Stimulated activated CD4-positive, alpha-beta T cell treated with anti-CD3 and anti-CD28 coated beads, Interleukin-1b, Interleukin-23, amount 100 ng/mL, for 24 hours (primary cell): ENCODE measurements at places on chromosomes 2 and 18.

DNA sequence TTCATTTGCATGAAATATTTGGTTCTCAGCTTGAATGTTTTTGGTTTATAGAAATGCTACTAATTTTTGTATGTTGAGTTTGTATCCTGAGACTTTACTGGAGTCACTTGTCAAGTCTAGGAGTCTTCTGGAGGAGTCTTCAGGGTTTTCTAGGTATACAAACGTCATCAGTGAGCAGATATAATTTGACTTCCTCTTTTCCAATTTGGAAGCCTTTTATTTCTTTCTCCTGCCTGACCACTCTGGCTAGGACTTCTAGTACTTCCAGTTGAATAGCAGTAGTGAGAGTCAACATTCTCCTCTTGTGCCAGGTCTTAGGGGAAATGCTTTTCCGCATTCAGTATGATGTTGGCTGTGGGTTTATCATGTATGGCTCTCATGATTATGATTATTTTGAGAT lies 55.4 kb upstream of the THUMPD2 start:
- no peak for DNase-seq

GRCh38 chr2:6924101-6924923 lies 7.1 kb downstream of the RNF144A start:
- no peak for DNase-seq

GRCh38 chr2:68715353-68716041 lies 19.1 kb upstream of the ARHGAP25 start:
- no peak for DNase-seq

DNA sequence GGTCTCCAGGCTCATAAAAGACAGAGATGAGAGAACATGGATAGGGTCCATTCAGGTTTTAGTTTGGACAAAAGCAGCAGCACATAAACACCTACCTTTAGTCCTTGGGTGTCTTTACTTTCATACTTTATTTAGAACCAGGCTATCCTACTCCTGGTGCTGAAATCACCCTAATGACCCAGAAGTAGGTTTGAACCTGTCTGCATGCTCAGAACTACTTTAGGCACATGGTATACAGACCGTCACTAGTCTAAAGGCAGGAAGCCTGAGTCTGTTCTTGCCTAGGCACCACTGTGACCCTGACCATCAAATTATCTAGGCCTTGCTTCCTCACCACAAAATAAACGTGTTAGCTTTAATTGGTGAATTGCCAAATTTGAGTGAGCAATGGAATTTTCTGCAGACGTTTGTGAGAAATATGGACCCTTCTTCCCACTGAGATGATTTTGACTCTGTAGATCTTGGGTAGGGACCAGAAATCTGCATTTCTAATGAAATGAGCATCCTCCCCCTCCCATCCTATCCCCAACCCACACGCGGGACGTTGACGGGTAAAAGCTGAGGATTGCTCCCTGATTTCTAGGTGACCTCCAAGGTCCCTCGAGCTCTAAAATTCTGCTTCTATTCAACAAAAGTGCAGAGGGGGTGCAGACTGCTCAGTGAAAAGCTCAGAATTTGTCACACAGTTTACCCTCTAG lies 75.1 kb downstream of the PLEKHM3 start:
- DNase-seq, result no peak

GRCh38 chr18:75339936-75340605 lies 87.4 kb downstream of the SMIM21 start:
- no peak for DNase-seq

GRCh38 chr18:46946656-46947282 lies 29.4 kb downstream of the KATNAL2 start:
- DNase-seq, result no peak

- no peak for DNase-seq
These were observed 849 bp downstream of the AQP4 start for GRCh38 chr18:26864658-26865057.

DNA sequence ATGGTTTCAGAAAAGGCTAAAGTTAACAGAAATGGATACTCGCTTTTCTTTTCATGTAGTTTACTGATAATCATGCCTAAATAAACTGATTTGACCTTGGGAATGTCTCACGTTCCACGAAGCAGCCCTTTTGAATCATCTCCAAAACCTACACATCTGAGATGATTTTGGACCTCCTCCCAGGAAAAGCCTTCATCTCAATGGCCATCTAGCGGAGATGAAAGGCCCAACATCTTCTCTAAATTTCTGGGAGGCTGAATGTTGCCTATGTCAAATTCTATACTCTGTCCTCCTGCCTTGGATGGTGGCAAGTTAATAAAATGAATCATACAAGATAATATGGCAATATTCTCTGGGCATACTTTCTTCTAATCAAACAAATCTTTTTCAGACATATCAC lies 448.5 kb downstream of the ZEB2 start:
- no peak for DNase-seq

DNA sequence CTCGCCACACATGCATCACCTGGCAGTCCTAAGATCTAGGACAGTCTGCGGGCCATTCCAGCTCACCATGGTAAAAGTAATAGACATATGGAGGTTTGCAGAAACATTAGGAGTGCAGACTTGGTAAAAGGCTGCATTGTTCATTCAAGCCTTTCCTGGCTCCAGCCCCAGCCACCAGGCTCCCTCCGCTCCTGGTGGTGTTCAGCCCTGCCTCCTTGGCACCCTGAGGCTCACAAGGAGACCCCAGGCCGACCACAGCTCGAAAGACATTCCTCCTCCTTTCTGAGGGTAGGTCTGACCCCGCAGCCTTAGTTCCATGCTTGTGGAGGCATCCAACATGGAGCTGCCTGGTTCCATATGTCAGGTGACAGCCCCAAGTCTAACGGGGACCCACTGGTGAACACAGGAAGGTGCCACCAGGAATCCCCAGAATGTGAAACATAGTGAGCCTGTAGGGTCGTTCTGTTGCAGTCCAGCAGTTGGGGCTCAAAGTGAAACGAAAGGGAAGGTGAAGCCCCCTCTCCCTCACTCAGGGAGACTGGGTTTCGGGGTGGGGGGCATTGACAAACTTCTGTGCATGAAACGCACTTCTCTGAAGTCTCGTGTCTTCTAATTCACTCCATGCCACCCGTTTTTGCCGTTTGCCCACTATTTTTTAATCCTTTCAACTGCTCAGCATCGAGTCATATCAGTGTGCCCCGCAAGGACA lies 5.0 kb upstream of the SP100 start:
- no peak for DNase-seq

- no peak for DNase-seq
These were observed 19.5 kb downstream of the NFE2L2 start for GRCh38 chr2:177245010-177245422.

GRCh38 chr2:63581298-63581961 lies 6.8 kb downstream of the WDPCP start:
- DNase-seq, result no peak

GRCh38 chr2:165630236-165630635 lies 160.7 kb downstream of the CSRNP3 start:
- no peak for DNase-seq

GRCh38 chr18:7537145-7537544 lies 30.0 kb upstream of the PTPRM start:
- no peak for DNase-seq

- DNase-seq, result no peak
These were observed 26.1 kb downstream of the NPC1 start for GRCh38 chr18:23560186-23560585.

GRCh38 chr2:144834998-144835633 lies 315.2 kb upstream of the ZEB2 start:
- no peak for DNase-seq

DNA sequence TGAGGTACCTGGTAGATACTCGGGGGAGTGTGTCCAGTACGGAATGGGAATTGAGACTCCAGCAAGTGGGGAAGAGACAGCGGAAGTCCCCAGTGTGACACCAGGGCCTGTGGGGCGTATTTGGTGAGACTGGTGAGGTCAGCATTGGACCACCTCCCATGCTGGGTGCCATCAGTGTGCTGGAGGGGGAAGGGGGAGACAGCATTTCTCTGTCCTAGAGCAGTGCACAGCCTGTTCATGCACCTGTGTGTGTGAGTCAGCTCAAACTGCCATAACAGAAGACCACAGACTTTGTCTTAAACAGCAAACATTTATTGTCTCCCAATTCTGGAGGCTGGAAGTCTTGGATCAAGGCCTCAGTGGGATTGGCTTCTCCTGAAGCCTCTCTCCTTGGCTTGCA lies 301.8 kb downstream of the GBX2 start:
- DNase-seq, result no peak

GRCh38 chr2:27218614-27219013 lies 1.4 kb downstream of the CAD start:
- DNase-seq, result no peak

DNA sequence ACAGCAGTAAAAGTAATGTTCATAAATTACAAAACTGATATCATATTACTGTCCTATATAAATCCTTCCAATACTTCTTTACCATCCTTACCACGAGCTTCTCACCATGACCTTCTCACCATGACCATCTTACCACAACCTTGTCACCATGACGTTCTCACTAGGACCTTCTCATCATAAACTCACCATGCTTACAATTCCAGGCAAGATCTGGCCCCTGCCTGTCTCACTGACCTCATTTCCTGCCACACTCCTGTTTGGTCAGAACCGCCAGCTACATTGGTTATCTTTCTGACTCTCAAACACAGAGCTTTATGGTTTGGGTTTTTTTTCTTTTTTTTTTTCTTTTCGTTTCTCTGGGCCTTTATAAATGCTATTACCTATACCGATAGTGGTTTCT lies 827.6 kb downstream of the RNF144A start:
- no peak for DNase-seq

DNA sequence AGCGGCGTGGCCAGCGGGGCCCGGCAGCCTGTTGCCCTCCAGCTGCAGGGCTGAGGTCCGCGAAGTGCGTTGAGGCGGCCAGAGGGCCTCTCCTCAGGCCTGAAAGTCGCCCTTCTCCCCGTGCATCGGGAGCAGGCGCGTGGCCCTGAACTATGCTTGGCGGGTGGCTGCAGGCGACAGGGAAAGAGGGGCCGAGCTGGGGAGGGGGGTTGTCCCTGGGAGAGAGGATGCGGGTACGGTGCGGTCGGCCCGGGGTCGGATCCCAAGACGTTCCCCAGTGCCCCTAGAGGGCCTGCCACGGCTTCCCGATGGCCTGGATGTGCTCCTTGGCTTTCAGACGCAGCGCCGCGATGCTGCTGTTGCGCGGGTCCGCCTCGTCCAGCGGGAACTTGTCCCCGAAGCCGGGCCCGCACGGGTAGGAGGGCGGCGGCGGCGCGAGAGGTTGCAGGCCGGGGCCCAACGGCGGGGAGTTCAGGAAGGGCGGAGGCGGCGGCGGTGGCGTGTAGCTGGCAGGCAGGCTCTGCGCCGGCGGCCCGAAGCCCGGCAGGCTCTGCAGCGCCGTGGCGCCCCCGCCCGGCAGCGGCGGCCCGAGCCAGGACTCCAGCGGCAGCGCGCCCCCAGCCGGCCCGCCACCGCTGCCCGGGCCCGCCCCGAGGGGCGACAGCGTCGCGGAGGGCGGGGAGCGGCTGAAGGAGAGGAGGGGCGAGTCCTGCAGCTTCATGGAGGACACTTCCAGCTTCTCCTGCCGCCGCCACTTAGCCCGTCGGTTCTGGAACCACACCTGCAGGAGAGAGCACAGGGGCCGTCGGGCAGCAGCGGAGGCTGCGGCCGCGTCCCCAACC lies 4.3 kb downstream of the RAX start:
- no peak for DNase-seq

GRCh38 chr2:118980573-118980972 lies 38.6 kb downstream of the MARCO start:
- DNase-seq, result no peak

DNA sequence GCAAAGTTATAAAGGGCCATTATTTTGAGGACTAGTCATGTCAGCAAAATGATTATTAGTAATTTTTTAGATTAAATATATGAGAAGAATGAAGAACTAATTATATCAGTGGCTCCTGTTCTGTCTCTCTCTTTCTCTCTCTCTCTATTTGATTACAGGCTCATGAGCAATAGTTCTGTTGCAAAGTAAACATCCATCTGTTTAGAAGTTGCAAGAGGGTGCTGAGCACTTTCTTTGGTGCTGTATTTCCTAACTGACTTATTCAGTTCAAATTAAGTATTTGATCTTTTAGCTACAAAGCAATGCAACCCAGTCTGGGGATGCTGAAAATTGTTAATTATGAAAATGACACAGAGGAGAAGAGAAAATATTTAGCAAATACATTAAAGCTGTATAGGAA lies 408.1 kb upstream of the UBE2E3 start:
- no peak for DNase-seq

DNA sequence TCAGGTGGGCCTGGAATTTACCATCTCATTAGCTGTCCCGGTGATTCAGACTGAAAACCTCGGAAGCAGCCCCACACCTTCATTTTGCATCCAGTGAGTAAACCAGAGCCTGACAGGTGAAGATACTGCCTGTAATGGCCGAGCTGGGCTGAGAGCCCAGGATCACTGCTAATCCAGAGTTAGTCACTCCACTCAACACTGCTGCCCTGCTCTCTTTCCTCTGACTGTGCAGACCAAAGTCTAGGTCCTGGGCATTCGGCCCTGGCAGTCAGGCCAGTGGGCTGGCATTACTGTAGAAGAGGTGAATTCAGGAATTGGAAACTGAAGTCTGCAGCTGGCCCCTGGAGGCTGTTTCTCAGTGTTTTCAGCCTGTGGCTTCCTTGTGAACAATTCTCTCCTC lies 44.3 kb downstream of the TMEM17 start:
- DNase-seq, result no peak

GRCh38 chr18:32174719-32175118 lies 15.1 kb upstream of the MEP1B start:
- no peak for DNase-seq

GRCh38 chr2:230053753-230054478 lies 14.8 kb downstream of the SLC16A14 start:
- DNase-seq, result no peak

DNA sequence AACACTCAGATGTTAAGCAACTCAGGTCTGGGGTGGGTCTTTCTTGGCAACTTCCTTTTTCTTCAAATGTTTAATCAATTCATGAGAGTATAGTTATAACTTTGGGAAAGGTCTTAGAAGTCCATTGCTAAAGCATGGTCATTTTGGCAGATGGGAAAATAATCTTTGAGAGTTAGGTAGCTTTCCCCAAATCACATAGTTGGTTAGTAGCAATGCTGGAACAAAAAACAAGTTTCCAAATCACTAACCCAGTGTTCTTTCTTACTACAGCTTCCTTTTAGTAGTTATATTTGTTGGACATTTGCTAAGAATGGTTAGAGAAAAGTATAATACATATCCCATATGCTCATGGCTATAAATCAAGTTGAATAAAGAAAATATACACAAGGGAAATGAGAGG lies 185.2 kb upstream of the SLC14A2 start:
- no peak for DNase-seq

GRCh38 chr2:207766697-207767460 lies 2.8 kb downstream of the FZD5 start:
- DNase-seq, result no peak
